ENCODE measurements at places on chromosomes 11 and 22. TPM values are rescaled to one million over a fixed set of nuclear protein-coding genes. Genes with fewer than 3 reads are reported as not detected.

The USP47 gene
- polyA plus RNA-seq: 33.2 TPM

The MIAT gene
- polyA plus RNA-seq: 0.03 TPM

The HEPN1 gene
- polyA plus RNA-seq: not detected

The SLC17A6 gene
- polyA plus RNA-seq: not detected

The CARS1 gene
- 24.2 TPM for polyA plus RNA-seq

The XKR3 gene
- polyA plus RNA-seq: not detected

The MPEG1 gene
- 3.2 TPM for polyA plus RNA-seq

The OR51B2 gene
- not detected for polyA plus RNA-seq

DNA sequence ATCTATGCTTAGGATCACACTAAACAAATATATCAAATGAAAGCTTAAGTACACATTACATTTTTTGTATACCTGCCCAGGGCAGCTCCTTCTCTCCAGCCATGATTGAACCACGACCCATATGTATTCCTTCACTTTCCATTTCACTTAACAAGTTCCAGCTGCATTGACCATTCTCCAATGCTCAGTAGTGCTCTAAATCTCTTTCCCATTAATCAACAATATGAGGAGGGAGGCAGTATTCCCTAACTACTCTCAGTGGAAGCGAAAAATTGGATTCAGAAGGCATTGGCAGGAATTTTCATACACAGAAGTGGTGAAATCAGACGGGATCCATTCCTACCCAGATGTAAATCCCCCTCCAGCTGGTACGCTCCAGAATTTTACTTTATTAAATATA, 372.0 kb upstream of the LUZP2 start:
- no peak overlapping the region for H3K27ac ChIP-seq
- H3K4me3 ChIP-seq: no peak overlapping the region
- no peaks in the 10 kb centered on the region for H3K27me3 ChIP-seq
- H3K36me3 ChIP-seq: no peaks in the 10 kb centered on the region
- no peaks in the 10 kb centered on the region for H3K4me1 ChIP-seq
- no peak for DNase-seq

GRCh38 chr22:45149671-45150070, 14.1 kb upstream of the NUP50 start:
- no peak overlapping the region for H3K4me3 ChIP-seq
- H3K4me1 ChIP-seq: no peaks in the 10 kb centered on the region
- no peaks in the 10 kb centered on the region for H3K36me3 ChIP-seq
- no peak for DNase-seq
- no peaks in the 10 kb centered on the region for H3K27me3 ChIP-seq

DNA sequence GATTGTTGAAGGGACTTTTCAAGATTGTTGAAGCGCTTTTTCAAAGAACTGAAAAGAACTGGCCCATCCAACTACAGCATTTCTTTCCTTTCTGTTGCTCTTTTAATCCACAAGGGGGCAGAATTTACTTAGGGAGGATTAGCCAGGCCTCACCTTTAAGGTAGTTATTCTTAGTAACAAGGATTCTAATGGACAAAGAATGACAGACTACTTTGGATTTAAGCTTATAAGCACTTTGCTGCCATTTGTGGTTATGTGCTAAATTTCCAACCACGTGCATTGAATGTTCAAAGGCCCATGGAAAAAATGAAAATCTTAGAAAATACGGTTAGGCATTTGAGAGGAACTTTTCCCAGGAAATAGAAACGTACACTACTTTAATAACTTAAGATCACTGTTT, 49.5 kb upstream of the HSPA8 start:
- no peaks in the 10 kb centered on the region for H3K36me3 ChIP-seq
- no peaks in the 10 kb centered on the region for H3K4me1 ChIP-seq
- no peak overlapping the region for H3K4me3 ChIP-seq
- H3K27me3 ChIP-seq: peaks cover 9% of the 10 kb centered on the region
- no peak overlapping the region for H3K27ac ChIP-seq

- DNase-seq: no peak
- H3K27ac ChIP-seq: no peak overlapping the region
- no peaks in the 10 kb centered on the region for H3K36me3 ChIP-seq
- H3K27me3 ChIP-seq: no peaks in the 10 kb centered on the region
Measured at GRCh38 chr22:32249231-32249630, 5.9 kb downstream of the SLC5A4 start.

- H3K27ac ChIP-seq: no peak overlapping the region
- no peaks in the 10 kb centered on the region for H3K36me3 ChIP-seq
- no peaks in the 10 kb centered on the region for H3K4me1 ChIP-seq
- no peak overlapping the region for H3K4me3 ChIP-seq
- no peak for DNase-seq
Measured at GRCh38 chr11:11756718-11757117, 85.1 kb upstream of the USP47 start.

DNA sequence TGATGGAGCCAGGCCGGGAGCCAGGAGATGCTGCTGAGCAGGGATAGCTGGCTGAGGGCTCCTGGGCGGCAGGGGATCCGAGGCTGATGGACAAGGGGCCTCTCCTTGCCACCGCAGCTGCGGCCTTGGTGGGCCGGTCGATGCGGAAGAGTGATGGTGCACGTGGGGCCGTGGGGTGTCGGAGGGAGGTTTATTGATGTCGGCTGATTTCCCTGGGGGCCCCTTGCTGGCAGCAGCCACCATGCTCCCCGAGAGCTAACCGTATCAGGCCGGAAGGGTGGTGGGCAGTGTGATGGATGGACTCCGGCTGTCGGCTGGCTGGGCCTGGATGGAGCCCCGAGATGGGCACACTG, 31.0 kb upstream of the CCDC188 start:
- no peak overlapping the region for H3K4me3 ChIP-seq
- no peaks in the 10 kb centered on the region for H3K27me3 ChIP-seq

GRCh38 chr11:124865181-124865901, at the start of gene ROBO3:
ROBO3 (plus strand) TSS chr11:124865432; CDS start chr11:124865578, 146 bp downstream.
- DNase-seq: no peak
- H3K4me3 ChIP-seq: peak within 1 kb of the TSS; percentile 42
- H3K4me1 ChIP-seq: peaks cover 40% of the 10 kb centered on the region

- DNase-seq: no peak
- no peaks in the 10 kb centered on the region for H3K27me3 ChIP-seq
- no peak overlapping the region for H3K4me3 ChIP-seq
- no peaks in the 10 kb centered on the region for H3K4me1 ChIP-seq
- H3K27ac ChIP-seq: no peak overlapping the region
Measured at GRCh38 chr11:76972051-76972450, 62.1 kb upstream of the B3GNT6 start.

GRCh38 chr11:75734491-75735180, 17.0 kb downstream of the MOGAT2 start:
- peaks cover 11% of the 10 kb centered on the region for H3K4me1 ChIP-seq
- no peak for DNase-seq
- H3K4me3 ChIP-seq: no peak overlapping the region
- peak overlapping the region; percentile 72 for H3K27ac ChIP-seq
- H3K36me3 ChIP-seq: no peaks in the 10 kb centered on the region

GRCh38 chr22:31075961-31076360, 5.2 kb upstream of the SMTN start:
- H3K27me3 ChIP-seq: no peaks in the 10 kb centered on the region
- H3K4me1 ChIP-seq: peaks cover 12% of the 10 kb centered on the region
- peak overlapping the region; percentile 92 for H3K27ac ChIP-seq
- DNase-seq: peak; percentile 93
- no peaks in the 10 kb centered on the region for H3K36me3 ChIP-seq
- no peak overlapping the region for H3K4me3 ChIP-seq

- no peak overlapping the region for H3K4me3 ChIP-seq
- DNase-seq: no peak
- H3K27ac ChIP-seq: peak overlapping the region; percentile 42
- H3K27me3 ChIP-seq: no peaks in the 10 kb centered on the region
- H3K4me1 ChIP-seq: peaks cover 4% of the 10 kb centered on the region
Measured at GRCh38 chr11:29984544-29984943, 32.3 kb downstream of the KCNA4 start.

DNA sequence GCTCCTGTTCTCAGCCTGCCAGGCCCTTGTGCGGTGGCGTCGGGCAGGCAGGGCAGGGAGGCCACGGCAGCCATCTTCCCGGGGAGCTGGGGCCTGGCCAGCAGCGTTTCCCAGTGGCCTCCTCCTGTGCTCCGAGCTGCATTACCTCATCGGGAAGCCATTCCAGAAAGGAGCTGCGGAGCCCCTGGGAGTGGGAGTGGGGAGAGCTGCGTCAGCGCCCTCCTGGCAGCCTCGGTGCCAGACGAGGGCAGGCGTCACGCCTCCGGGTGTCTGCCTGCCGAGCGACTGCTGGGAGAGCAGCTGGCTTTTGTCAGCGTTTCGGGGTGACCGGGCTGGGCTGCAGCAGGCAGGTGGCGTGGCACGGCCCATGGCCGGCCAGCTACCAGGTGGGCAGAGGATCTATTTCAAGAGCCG, 30.9 kb upstream of the WNT7B start:
- peak; percentile 85 for DNase-seq
- H3K27me3 ChIP-seq: no peaks in the 10 kb centered on the region
- H3K4me1 ChIP-seq: peaks cover 63% of the 10 kb centered on the region

DNA sequence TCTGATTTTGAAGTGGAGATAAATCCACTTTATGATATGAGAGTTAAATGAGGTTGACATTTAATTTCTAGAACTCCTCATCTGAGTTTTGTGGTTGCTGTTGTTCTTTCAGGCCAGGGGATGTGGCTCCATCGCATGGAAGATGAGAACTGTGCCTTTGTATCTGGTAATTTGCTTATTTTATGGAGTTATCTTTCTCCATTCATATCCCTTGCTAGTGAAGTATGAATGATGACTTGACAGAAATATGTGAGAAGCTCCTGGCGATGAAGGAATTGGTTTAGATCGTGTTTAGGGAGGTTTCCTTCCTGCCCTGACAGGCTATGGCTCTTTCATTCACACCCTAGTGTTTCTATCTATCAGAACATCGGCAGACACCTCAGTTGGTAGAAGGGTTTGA, 393.7 kb downstream of the ETS1 start:
- H3K27me3 ChIP-seq: no peaks in the 10 kb centered on the region
- H3K36me3 ChIP-seq: no peaks in the 10 kb centered on the region
- no peak overlapping the region for H3K4me3 ChIP-seq

DNA sequence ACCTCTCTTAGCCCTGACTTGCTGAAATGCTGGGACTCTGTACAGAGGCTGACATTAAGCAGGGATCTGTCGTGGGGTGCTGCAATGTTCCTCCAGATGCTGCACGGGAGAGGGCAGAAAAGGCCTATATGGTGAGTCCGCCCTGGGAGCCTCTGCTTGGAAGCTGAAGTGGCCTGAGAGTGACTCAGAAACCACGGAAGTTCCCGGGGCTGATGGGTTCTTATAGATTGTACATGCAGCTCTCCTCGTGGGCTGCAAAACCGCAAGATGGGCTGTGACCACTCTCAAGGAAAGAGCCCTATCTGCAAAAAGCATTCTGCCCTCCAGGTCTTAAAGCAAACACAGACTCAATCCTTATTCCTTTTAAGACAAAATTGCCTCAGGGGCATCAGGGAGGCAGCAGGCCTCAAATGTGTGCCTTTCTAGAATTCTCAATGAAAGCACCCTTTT, 5.8 kb upstream of the SLC43A3 start:
- peaks cover 4% of the 10 kb centered on the region for H3K4me1 ChIP-seq
- no peak for DNase-seq
- H3K27ac ChIP-seq: no peak overlapping the region
- no peaks in the 10 kb centered on the region for H3K27me3 ChIP-seq
- no peak overlapping the region for H3K4me3 ChIP-seq

DNA sequence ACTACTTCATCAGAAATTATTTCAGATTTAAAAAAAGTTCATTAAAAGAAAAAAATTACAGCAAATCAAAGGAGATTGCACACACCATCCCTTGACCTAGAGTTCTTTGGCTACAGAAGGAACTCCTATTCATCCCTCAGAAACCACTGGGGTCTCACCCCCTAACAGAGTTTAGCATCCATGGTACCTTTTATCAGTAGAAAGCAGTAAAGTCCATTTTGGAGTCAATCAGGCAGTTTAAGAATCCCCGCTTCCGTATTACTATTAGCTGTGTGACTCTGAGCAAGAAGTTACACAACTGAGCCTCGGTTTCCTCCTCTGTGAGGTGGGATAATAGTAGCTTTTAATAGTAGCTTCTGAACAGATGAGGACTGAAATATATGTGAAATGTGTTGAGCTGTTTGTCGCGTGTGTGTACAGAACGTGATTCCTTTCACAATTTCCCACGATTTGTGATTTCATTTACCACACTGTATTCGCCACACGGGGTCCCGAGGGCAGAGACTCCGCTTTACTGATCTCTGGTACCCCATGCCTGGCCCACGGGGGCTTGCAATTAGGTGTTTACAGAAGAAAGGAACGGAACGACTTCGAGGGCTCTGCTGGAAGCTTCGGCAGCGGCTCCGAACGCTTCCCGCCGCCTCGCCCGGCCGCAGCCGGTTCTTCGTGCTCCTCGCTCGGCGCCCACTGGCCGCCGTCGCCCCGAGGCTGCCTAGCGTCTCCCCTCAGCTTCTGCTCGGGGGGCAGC, 72.5 kb upstream of the ZBED5 start:
- peak overlapping the region; percentile 61 for H3K4me3 ChIP-seq
- no peaks in the 10 kb centered on the region for H3K4me1 ChIP-seq
- H3K36me3 ChIP-seq: no peaks in the 10 kb centered on the region
- H3K27ac ChIP-seq: peak overlapping the region; percentile 87

GRCh38 chr11:131824771-131825170, 454.4 kb downstream of the NTM start:
- no peak overlapping the region for H3K4me3 ChIP-seq
- no peak for DNase-seq
- peaks cover 17% of the 10 kb centered on the region for H3K27me3 ChIP-seq
- H3K27ac ChIP-seq: no peak overlapping the region

All from heart right ventricle (tissue), 16 donors.